ENCODE measurements at places on chromosomes 16 and 17. TPM values are rescaled to one million over a fixed set of nuclear protein-coding genes. Genes with fewer than 3 reads are reported as not detected.

GRCh38 chr16:74275031-74275636 lies 21.5 kb upstream of the PSMD7 start:
- DNase-seq = peak; percentile 17

TPPP3 gene
- total RNA-seq = 3.2 TPM

TERB1 gene
- total RNA-seq = not detected

PRRT2 gene
- 7.0 TPM for total RNA-seq

ZNF750 gene
- 0.27 TPM for total RNA-seq

GRCh38 chr16:77896415-77897128 lies 108.2 kb downstream of the VAT1L start:
- DNase-seq = no peak

NEUROD2 gene
- total RNA-seq = not detected

GRCh38 chr16:31471875-31472708 lies at the start of gene TGFB1I1:
TGFB1I1 (plus strand) TSS chr16:31472152; CDS start chr16:31472189, 37 bp downstream.
- peak; percentile 74 for DNase-seq

Data from hepatocyte (in vitro differentiated cells).